Thyroid gland (tissue), 4 donors: ENCODE measurements at places on chromosomes 6 and 20. TPM values are rescaled to one million over a fixed set of nuclear protein-coding genes. Genes with fewer than 3 reads are reported as not detected.

SNX9 gene
- 48.3 TPM for total RNA-seq

RIMS4 gene
- 2.8 TPM for total RNA-seq

TUBB2B gene
- not detected for total RNA-seq

RAB23 gene
- 24.5 TPM for total RNA-seq

BPIFB1 gene
- total RNA-seq = not detected

SYCP2L gene
- 1.0 TPM for total RNA-seq

SNAP25 gene
- total RNA-seq = 0.54 TPM

PRR3 gene
- total RNA-seq = 18.0 TPM

NMBR gene
- total RNA-seq = not detected

GABRR1 gene
- not detected for total RNA-seq

SSTR4 gene
- total RNA-seq = not detected

GCM1 gene
- not detected for total RNA-seq

SLC4A11 gene
- 49.0 TPM for total RNA-seq

SOX18 gene
- total RNA-seq = 9.9 TPM

ARMC2 gene
- total RNA-seq = 9.3 TPM

KCNB1 gene
- 0.45 TPM for total RNA-seq

SLC35D3 gene
- not detected for total RNA-seq

CALHM6 gene
- 1.3 TPM for total RNA-seq

POLR1C gene
- total RNA-seq = 40.0 TPM

SRSF12 gene
- 3.0 TPM for total RNA-seq

DPPA5 gene
- total RNA-seq = not detected

SGK2 gene
- total RNA-seq = 0.93 TPM

LINC00237 gene
- 0.33 TPM for total RNA-seq
